Body of pancreas (tissue), 4 donors: ENCODE measurements at places on chromosomes 1 and 21. TPM values are rescaled to one million over a fixed set of nuclear protein-coding genes. Genes with fewer than 3 reads are reported as not detected.

The S100A16 gene
- 42.5 TPM for total RNA-seq

The PLPP3 gene
- total RNA-seq = 35.8 TPM

The NEK2 gene
- total RNA-seq = not detected

The FMO1 gene
- 3.1 TPM for total RNA-seq

The INPP5B gene
- 11.5 TPM for total RNA-seq

The CZIB gene
- 18.9 TPM for total RNA-seq

The CDC42BPA gene
- 37.6 TPM for total RNA-seq

The PCP4 gene
- not detected for total RNA-seq

The OR2G6 gene
- total RNA-seq = not detected

The RHD gene
- total RNA-seq = not detected

The PADI3 gene
- total RNA-seq = not detected

The GSTM4 gene
- 37.2 TPM for total RNA-seq

The HRNR gene
- not detected for total RNA-seq

- no peak for DNase-seq
These were observed 43.2 kb upstream of the BACE2 start for GRCh38 chr21:41124641-41125201.

GRCh38 chr1:205595435-205595834 is 36.4 kb downstream of the ELK4 start:
- no peak for DNase-seq

GRCh38 chr1:31811605-31812004 is 4.2 kb downstream of the SPOCD1 start:
- DNase-seq = no peak

- DNase-seq = no peak
These were observed 121.2 kb upstream of the KIAA0040 start for GRCh38 chr1:175313672-175314225.

DNA sequence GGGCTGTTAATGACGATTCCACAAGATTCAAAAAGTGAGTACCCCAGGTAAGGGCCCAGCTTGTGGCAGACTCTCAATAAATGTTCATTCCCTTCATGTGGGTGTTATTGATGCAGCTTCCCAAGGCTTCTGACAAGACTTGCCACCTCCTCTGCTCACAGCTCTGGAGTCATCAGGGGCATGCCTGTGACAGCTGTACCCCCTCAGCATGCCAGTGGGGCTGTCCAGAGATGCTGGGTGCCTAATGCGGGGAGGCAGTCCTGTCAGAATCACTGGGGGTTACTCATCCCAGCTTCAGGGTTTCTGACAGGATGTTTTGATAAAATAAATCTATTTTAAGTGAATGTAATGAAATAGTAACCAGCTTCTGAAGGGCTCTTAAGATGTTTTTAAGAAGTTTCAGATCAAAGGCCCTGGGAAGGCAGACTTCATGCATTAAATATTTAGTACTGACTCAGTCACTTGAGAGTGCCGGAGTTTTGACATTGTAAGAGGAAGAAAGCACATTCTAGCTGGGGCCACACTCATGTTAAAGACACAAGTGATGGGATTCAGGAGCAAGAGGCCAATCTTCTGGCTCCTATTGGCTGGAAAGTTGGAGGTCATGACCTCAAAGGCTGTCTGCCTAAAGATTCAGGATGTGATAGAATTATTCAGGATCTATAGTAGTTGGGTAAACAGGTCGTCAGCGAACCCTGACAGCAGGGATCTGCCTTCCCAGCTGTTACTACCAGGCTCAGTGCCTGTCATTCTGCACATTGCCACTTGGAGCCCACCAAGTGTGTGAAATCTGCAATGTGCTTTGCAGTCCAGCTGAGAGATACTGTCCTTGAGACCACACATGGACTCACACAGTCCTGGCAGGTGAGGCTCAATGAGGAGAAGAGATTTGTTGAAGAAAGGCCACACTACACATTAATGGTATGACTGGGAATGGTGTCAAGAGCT is 239.6 kb upstream of the BEND5 start:
- no peak for DNase-seq

DNA sequence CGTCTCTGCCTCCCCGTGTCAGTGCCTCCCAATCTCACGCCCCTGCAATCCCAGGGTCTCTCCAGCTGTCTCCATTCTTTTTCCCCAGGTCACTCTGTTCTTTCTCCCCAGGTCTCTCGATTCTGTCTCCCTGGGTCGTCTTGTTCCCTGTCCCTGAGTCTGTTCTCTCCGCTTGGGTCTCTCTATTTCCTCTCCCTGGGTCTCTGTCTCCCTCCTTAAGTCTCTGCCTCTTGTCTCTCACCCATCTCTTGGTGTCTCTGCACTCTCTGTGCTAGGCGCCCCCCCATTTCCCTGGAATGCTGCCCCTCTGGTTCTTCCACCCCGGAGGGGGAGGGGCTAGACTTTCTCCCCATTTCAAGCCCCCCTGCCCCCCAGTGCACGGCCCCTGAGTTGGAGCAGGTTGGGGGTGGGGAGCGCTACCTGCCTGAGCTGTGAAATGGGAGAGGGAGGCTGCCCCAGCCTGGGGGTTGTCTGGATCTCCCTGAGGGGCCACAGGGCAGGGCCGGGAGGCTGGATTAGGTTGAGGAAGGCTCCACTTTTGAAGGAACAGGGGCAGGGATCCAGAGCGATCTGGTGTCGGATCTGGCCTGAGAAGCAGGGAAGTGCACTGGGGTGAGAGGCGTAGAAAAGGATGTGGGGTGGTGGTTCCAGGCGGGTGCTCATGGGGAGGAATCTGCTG is 1.4 kb downstream of the PTPRF start:
- DNase-seq = no peak

- no peak for DNase-seq
These were observed 67.4 kb upstream of the PLA2G4A start for GRCh38 chr1:186761358-186761757.

DNA sequence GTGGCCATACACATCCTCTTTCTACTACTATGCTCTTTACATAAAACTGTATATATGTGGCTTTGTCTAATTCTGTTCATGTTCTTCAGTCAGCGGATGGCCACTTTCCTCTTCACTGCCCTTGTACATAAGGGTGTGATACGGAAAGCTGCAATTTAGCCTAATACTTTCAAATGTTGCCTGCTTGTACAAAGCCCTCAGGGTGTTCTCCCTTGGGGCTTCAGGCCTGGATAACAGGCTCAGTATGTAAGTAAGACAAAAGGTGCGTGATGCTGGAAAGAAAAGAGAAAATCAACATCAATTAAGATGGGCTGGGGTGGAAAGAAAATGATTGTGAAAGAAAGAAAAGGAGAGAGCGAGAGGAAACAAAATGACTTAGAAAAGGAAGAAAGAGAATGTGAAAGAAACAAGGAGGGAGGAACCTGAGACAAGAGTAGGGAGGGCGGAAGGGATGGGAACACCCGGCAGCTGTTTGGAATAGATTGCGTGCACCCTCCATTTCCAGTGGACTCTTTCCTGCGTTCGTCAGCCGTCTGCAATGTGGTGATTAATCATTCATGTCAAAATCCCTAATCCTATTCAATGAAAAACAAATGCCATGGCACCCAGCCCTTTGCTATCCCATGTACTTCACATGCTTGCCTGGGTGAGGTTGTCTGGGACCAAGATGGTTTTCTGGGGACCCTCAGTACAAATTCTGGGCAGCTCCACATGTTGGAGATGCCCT is 553.6 kb downstream of the NUF2 start:
- DNase-seq = peak; percentile 32

DNA sequence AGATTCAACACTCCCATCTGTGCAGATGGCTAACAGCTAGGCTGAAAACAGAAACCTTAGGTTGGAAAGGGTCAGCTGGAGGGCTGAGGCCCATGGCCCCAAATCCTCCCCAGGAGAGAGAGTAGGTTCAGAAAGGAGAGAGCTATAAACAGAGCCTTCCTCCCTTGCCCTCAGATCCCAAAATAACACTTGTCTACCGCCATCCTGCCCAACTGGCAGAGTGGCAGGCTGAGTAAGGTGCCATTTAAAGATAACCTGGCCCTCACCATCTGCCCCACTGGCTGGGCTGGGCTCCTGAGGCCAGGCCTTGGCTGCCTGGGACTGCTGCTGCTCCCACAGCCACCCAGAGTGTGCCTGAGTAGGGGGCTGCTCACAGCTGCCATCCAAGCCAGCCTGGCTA is 4.3 kb upstream of the SHISA4 start:
- peak; percentile 5 for DNase-seq

- DNase-seq = no peak
These were observed 36.8 kb upstream of the PPP1R15B start for GRCh38 chr1:204448344-204448964.

- peak; percentile 36 for DNase-seq
These were observed 213.0 kb downstream of the LMX1A start for GRCh38 chr1:165143437-165144065.

DNA sequence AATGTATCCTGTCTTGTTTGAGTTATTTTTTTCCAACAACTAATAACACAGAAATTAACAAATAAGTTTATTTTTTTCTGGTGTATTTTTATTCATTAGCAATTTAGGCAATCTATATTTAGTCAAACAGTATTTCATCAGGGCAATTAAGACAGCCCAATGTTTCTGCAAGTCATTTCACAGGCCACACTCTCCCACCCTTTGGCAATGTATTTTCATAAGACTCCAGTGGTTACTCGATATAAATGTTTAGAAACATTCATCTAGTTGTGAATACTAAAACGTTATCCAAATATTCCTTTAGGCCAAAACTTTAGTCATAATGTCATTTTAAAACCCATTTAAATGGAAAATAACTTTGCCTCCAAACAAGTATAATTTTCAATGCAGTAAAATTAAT is 142.1 kb downstream of the KCNT2 start:
- DNase-seq = no peak

GRCh38 chr1:213622365-213623063 is 365.3 kb upstream of the PROX1 start:
- no peak for DNase-seq

- no peak for DNase-seq
These were observed 67.6 kb upstream of the GUCA2B start for GRCh38 chr1:42085596-42085995.

GRCh38 chr1:10347109-10347508 is 51.8 kb upstream of the PGD start:
- DNase-seq = no peak

GRCh38 chr21:42144221-42144620 is 73.1 kb downstream of the UMODL1 start:
- DNase-seq = no peak

DNA sequence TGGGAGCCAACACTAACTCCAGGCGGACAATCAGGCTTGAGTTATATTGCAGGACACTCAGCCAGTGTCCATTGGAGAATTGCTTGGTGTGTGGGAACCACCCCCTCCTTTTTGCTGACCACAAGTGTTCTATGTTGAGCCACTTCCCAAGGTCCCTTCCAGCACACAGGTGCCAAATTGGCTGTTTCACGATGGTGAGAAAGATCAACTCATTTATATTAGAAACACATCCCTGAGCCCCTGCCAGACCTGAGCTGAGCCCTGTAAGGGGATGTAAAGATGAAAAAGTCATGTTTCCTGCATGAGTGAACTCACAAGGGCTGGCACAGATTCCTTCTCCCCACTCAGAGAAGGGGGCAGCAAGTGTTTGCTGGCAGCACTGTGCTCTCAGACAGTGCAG is 96.5 kb downstream of the KCNN3 start:
- DNase-seq = peak; percentile 19

DNA sequence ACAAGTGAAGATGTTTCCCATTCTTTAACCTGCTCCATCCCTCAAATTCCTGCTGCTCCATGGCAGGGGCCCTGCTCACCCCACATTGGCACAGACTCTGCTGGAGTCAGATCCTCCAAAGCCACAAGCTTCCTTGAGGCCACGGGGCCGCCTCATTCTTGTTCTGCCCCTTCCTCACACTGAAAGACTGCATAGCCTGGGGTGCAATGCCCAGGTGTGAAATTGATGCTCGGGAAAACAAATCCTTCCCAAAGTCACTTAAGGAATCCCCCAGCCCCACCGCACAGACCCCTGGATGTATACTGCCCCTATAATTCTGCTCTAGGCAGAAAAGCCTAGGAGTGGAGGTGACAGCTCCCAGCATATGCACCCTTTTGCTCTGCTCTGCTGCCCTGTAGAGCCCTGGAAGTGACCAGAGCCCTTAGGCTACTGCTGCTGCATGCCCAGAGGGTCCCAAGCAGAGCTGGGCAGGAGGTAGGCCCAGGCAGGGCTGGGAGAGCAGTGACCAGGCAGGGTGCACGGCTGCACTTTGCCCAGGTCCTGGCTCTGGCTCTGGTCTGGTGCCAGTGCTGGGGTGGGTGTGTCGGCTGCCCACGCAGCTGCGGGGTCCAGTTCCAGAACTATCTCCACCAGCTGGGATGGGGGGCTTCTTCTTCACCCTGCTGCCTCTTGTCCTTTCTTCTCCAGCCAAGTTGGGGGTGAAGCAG is 1.6 kb downstream of the HES2 start:
- DNase-seq = no peak

GRCh38 chr1:200874694-200875093 is 1.9 kb downstream of the GPR25 start:
- DNase-seq = no peak

- peak; percentile 27 for DNase-seq
These were observed 707 bp downstream of the PRCC start for GRCh38 chr1:156767879-156768604.

- DNase-seq = no peak
These were observed 20.9 kb downstream of the STYXL2 start for GRCh38 chr1:167114725-167115124.

- DNase-seq = no peak
These were observed 81.4 kb downstream of the SMYD2 start for GRCh38 chr1:214362188-214362882.

GRCh38 chr1:87325982-87326738 is 2.5 kb upstream of the LMO4 start:
- DNase-seq = peak; percentile 49

- peak; percentile 72 for DNase-seq
These were observed 832 bp downstream of the HCN3 start for GRCh38 chr1:155277902-155278688.

DNA sequence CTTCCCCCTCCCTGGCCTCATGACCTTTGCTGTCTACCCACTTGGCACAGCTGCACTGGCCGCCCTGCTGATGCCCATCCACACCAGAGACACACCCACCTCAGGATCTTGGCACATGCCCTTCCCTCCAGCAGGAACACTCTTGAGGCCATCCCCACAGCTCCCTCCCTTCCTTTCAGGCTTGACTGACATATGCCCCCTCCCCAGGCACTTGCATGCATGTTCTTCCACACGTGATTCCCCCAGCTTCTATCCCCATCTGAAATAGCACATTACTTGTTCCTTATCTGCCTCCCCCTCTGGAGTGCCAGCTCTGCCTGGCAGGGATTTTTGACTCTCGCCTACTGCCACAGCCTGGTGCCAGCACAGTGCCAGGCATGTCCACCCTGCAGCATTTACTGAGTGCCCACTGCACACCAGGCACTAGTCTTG is 98.5 kb upstream of the SLC25A33 start:
- peak; percentile 71 for DNase-seq
